ENCODE measurements at places on chromosomes 5 and 9.
A peak's percentile ranks its signal among the peaks of the same experiment; 100 is the strongest.

- no peak for DNase-seq
Measured at GRCh38 chr5:81428861-81429260, 34.9 kb upstream of the ACOT12 start.

GRCh38 chr9:89182369-89182768 is 3.8 kb upstream of the SHC3 start:
- DNase-seq = no peak

DNA sequence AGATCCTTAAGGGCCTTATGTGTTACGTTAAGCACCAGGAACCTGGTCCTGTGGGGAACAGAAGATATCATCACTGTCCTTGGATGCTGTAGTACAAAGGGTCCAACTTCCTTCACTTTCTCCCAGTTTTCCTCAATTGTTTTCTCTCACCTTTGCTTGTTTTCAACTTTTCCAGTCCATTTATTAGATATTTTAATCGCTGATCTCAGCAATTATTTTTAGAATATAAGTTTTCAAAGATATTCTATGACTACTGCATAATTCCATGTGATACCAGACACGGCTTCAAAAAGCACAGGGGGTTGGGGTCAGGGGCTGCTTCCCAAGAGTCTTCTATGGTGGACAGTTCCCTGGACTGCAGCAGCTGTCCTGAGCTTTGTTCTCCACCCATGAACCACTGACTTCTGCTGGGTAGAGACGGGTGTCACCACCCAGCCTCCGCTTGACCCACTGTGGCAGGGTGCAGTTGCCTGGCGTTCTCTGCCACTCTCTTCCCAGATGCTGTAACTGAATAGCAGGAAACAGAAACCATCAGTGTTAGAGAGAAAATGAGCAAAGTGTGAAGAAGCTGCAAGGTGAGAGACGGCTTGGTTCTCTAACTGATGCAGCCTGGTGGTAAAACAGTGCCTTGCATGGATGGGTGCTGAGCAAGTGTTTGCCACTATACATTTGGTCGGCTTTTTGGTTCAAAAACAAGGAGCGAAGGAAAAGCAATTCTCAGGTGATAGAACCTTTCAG is 383.0 kb downstream of the RAB3C start:
- DNase-seq = no peak

DNA sequence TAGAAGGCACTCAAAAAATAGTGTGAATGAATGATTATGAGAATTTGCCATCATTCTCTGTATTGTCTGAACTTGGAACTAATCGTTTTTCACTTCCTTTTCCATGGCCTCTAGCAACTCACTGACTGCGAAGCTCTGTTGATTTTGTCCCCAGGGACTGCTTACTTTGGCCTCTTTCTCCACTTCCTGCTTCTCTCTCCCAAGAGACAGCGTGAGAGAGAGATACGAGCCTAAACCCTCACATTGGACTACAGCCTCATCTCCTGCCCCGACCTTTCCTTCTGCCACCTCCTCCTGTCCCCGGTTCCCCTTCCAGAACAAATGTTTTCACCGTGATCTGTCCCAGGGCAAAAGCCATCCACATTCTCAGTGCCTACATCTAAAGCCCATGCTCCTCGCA is 300.8 kb upstream of the PANK3 start:
- no peak for DNase-seq

GRCh38 chr9:126132746-126133145 is 193.9 kb upstream of the MVB12B start:
- DNase-seq = no peak

DNA sequence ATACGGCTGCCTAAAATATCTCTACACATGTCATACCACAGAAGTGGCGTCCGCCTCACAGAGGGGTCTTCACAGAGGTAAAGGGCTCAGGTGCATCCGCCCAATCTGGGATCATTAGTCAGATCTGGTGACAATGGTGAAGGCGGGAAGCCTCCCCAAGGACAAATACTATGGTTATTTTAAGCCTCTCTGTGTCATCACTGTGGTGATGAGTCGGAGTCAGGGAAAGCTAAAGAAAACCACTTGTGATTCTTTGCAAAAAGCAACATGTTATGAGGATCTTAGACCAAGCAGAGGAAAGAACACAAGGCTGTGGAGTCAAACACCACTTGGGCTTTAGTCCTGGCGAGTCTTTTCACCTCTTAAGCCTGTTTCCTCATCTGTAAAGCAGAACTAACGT is 190.4 kb downstream of the DRD1 start:
- DNase-seq = no peak

- DNase-seq = no peak
Measured at GRCh38 chr5:68141494-68141893, 74.1 kb upstream of the PIK3R1 start.

DNA sequence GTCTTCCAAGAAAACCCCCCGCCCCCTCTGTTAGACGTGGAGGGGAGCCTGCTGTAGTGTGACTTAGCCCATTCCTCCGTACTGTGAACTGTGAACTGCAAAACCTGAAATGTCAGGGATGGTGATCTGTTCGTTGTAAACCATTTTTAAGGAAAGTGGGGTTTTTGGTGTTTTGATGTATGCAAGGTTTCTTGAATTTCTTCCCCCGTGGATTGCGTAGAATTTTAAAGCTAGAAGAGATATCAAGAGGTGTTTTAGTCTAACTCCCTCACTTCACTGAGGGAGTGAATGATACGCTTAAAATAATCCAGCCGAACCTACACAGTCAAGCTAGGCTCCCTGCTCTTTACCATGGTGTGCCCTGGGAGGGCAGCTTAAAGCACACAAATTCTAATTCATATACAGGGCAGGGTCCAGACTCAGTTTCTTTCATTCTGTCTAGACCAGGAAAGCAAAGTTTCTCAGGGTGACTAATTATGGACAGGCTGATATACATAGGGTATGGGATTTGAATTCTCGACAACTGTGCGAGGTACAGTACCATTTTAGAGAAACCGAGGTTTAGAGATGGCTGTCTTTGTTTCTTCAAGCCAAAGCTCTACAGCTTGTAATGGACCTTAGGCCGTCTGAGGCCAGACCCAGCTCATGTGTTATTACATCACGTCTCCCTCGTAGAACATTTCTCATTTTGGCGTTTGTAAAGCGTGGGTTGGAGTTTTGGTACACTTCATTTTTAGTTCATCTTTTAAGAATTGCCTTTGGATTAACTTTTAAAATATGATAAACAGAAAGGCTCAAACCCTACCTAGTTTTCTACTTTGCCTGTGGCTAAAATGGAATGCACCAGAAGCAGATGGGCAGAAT is 2.7 kb downstream of the PTGER4 start:
- DNase-seq = no peak

DNA sequence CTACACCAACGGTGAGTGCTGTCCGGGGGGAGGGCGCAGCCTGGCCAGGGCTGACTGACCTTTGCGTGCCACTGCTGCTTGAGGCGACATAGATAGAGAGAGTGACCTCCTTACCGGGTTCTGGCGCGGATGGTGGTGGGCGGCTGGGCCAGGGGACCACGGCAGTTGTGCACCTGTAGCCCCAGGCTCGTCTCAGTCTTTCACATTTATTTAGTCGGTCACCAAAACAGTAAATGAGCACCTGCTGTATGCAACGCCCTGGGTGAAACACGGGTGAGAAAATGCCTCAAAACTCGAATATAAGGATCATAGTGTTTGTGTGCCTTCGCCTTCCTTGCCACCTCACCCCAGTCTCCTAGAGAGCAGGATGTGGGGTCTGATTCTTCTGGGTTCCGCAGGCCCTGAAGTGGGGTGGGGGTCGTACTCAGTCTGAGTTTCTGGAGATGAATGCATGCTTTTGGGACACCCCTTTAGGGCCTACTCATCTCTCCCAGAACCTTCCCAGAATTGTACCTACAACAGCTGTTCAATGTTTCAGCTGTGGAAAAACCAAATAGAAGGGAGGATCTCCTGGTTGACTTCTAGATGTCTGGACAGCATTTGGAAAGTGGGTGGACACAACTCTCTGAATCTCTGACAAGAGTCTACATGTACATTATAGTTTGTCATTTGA is 714 bp downstream of the SEC24A start:
- DNase-seq = no peak

- no peak for DNase-seq
Measured at GRCh38 chr5:128245974-128246373, 162.4 kb downstream of the SLC12A2 start.

DNA sequence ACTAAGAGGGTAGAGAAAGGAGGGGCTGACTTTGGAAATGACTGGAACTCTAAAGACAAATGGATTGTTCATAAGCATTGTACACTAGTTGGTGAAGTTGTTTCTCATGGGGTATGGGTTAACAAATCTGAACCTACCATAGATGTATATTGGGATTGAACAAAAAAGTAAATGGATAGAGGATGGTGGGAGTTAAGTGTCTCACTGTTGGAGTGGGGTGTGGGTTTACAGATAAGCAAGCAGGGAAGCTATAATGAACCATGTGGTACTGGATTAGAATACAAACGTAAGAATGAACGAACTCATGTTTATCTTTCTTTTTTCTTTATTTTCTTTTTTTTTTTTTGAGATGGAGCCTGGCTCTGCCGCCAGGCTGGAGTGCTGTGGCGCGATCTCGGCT is 17.8 kb downstream of the GNG10 start:
- DNase-seq = no peak

- DNase-seq = no peak
Measured at GRCh38 chr5:172399826-172400225, 54.5 kb downstream of the SH3PXD2B start.

- DNase-seq = no peak
Measured at GRCh38 chr5:93329756-93330155, 251.3 kb downstream of the NR2F1-AS1 start.

DNA sequence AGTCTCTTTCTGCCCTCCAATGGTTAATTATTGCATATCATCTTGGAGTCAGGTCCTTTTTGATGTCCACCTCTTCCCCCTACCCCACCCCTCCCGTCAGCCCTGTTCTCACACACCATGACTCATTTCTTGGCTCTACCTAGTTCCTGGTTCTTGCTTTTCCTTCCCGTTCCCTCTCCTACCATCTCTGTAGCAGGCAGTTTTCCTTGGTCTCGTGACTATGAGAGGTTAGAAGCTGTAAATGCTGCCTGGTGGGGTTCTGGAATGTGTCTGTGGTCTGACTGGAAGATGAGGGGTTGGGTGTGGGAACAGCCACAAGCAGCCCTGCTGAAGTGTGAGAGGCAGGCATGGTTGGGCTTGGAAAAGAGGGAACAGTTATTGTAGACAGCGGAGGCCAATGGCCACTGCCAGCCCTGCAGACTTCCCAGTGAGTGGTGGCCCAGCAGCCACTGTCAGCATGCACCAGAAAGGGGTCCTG is 18.2 kb downstream of the SLC22A5 start:
- no peak for DNase-seq

DNA sequence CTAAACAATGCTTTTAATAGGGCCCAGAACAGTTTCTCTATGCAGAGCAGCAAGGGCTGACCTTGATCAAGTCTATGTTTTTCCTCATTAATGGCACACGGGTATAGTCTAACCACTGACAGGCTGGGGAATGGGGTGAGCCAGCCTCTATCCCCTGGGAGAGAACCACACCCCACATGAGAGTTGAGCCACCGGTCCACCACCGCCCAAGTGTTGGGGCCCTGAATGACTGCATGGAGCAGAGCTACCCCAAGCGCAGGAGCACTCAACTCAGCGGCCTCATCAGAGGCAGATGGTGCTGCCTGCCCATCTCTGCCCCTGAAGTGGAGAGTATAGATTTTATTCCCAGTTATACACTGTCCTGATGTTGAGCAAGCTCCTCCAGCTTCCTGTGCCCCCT is 247.9 kb upstream of the IRX1 start:
- no peak for DNase-seq

DNA sequence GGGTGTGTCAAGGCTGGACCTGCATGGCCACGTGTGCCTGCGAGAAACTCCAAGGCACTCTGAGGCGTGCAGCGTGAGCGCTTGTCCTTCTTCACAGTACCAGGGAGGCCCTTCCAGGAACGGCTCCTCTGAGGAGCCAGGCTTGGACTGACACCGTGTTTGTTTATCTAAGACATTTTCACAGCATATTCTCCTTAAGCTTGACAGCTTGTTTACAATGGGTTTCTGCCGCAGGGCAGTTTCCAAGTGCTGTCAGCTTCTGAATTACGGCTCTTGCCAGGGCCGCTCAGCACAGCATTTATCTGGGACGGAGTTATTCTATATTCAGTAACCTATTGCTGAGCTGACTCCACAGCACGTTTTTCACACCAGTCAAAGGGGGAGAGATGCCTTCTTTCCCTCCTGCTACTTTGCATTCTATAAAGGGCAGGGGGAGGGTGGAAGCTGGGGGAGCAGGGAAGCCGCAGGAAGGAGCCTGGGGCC is 98.4 kb downstream of the LMNB1 start:
- no peak for DNase-seq

DNA sequence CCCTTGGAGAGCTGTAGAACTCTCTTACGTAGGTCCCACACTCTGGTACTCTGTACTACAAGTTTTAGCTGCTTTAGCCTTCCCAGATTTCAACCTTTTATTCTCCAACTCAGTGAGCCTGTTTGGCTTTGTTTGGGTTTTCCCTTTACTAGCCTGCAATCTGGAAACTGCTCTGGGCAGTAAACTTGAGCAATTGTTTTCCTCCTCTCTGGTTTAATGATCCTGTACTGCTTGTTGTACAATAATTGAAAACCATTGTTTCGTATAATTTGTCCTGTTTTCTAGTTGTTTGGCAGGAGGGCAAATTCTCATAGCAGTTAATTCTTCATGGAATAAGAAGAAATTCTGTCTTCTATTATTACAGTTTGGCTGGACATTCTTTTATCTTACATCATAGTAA is 62.8 kb upstream of the TLX3 start:
- DNase-seq = no peak

DNA sequence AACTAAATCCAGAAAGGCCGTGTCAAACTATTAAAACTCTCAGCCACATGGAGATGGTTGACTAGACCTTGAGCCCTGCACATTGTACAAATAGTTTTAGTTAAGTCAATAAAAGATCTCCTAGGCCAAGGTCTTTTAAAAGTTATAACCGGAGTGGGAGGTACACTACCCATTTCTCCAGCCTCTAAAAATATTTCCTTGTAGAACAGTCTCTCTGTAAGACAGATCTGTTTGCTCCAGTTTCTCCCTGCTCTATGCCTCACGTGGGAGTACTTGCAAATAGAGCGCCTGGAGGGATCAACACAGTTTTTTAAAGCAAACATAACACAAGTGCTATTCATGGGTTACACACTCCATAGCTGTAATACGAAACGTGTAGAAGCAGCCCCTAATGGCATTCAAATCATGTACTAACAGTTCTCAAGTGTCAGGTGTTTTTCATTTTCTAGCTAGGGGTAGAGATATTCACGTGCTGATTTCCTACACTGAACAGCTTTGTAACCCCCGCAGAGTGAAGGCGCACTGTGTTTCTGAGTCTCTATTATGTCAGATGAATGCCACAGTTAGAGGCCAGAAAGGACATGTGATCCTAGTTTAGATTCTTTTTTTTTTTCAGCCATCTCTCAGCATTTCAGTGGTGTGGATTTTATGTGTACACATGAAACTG is 703.4 kb upstream of the GRAMD2B start:
- DNase-seq = peak; percentile 97

GRCh38 chr5:61931236-61931635 is 374.8 kb upstream of the KIF2A start:
- DNase-seq = no peak

GRCh38 chr5:160188141-160189015 is 40.9 kb upstream of the FABP6 start:
- DNase-seq = no peak

- DNase-seq = no peak
Measured at GRCh38 chr9:15244001-15244441, 63.0 kb downstream of the TTC39B start.
